ENCODE measurements at places on chromosomes 11 and 22.
A peak's percentile ranks its signal among the peaks of the same experiment; 100 is the strongest.

DNA sequence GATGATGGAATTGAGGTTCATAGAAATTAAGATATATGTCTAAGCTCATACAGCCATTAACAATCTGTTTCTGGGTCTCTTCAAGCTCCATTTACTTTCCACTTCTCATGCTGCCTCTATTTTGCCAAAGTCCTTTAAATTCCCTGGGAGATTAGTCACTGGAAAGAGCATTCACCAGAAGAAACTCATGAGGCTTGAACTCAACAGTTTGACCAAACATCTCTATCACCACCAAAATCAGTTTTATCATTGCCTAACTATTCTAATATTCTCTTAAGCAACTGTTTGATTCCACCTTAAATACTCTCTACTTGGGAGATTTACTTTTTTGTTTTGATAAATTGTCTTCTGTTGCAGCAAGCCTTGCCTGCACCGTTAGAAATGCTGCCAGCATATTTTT is 881.3 kb downstream of the KCNA4 start:
- no peaks in the 10 kb centered on the region for H3K27me3 ChIP-seq
- H3K27ac ChIP-seq = no peak overlapping the region
- no peaks in the 10 kb centered on the region for H3K36me3 ChIP-seq
- no peak for DNase-seq

GRCh38 chr22:46354176-46354992 is 18.9 kb downstream of the TRMU start:
- no peaks in the 10 kb centered on the region for H3K27me3 ChIP-seq
- no peak for DNase-seq
- no peak overlapping the region for H3K27ac ChIP-seq
- H3K4me3 ChIP-seq = no peak overlapping the region
- peaks cover 79% of the 10 kb centered on the region for H3K36me3 ChIP-seq
- H3K4me1 ChIP-seq = peaks cover 15% of the 10 kb centered on the region

GRCh38 chr11:26936109-26936508 is 57.8 kb upstream of the FIBIN start:
- H3K27me3 ChIP-seq = no peaks in the 10 kb centered on the region
- H3K36me3 ChIP-seq = no peaks in the 10 kb centered on the region
- H3K4me1 ChIP-seq = no peaks in the 10 kb centered on the region
- no peak overlapping the region for H3K27ac ChIP-seq
- H3K4me3 ChIP-seq = no peak overlapping the region
- no peak for DNase-seq

DNA sequence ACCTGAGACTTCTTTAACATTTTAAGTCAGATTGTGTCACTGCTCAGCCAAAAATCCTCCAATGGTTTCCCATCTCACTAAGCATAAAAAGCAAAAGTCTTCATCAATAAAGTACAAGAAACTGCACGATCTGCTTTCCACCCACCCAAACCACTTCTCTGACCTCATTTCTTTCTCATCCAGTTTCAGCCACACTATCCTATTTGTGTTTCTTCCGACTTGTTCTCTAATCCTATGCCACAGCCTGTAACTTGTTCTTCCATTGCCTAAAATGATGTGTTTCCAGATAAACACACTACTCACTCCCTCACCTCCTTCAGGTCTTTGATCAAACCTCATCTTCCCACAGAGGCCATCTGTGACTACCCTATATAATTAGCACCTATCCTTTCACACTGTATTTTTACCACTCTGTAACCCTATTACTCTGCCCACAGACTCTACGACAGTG is 28.4 kb downstream of the ARHGAP32 start:
- H3K27me3 ChIP-seq = no peaks in the 10 kb centered on the region
- H3K4me3 ChIP-seq = no peak overlapping the region
- DNase-seq = no peak
- H3K27ac ChIP-seq = no peak overlapping the region
- no peaks in the 10 kb centered on the region for H3K4me1 ChIP-seq

DNA sequence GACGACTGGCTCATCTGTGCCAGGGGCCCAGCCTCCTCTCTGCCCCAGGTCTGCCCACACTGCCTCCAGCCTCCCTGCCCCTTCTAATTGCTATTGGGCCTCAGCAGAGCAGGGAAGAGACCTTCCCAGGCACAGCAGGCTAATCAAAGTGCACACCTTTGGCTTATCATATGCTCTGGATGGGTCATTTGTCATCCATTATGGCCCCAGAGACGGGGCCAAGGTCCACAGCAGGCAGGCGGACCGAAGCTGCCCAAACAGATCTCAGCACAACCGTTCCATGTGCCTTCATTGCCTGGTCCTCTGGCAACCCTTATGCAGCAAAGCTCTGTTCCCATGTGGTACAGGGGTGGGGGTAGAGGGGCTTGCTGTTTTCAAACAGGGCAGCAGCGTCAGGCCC is 66.6 kb downstream of the TP53I11 start:
- no peak overlapping the region for H3K4me3 ChIP-seq
- no peak for DNase-seq
- H3K27me3 ChIP-seq = no peaks in the 10 kb centered on the region
- peaks cover 5% of the 10 kb centered on the region for H3K4me1 ChIP-seq
- H3K36me3 ChIP-seq = no peaks in the 10 kb centered on the region
- no peak overlapping the region for H3K27ac ChIP-seq

GRCh38 chr11:20159466-20160381 is 551 bp downstream of the DBX1 start:
- H3K4me3 ChIP-seq = no peak overlapping the region
- H3K4me1 ChIP-seq = peaks cover 41% of the 10 kb centered on the region
- no peak for DNase-seq
- H3K27ac ChIP-seq = no peak overlapping the region

DNA sequence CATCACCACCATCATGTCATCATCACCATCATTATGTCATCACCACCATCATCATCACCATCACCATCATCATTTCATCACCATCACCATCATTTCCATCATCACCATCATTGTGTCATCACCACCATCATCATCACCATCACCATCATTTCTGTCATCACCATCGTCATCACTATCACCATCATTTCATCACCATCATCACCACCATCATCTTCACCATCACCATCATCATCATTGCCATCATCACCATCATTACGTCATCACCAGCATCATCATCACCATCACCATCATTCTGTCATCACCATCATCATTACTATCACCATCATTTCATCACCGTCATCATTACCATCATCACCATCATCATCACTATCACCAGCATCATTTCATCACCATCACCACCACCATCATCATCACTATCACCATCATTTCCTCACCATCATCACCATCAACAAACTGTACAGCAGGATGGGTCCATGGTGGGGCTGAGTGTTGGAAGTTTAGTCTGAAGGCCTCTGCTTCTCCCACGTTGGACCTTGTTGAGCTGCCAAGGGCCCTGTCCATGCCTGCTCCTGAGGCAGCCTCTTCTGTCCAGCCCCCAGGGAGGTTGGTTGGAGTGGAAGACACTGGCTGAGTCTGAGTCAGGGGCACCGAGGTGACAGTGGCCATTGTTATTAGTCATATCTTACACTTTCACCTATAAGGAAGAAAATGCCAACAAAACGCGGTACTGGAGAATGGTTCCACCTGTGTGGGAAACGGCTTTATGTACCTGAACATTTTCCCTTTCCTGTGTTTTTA is 247.1 kb downstream of the TBC1D22A start:
- peaks cover 79% of the 10 kb centered on the region for H3K36me3 ChIP-seq
- H3K4me1 ChIP-seq = no peaks in the 10 kb centered on the region
- H3K27me3 ChIP-seq = no peaks in the 10 kb centered on the region
- H3K4me3 ChIP-seq = no peak overlapping the region

GRCh38 chr11:72609476-72609875 is 64.7 kb downstream of the PDE2A start:
- H3K27ac ChIP-seq = peak overlapping the region; percentile 67
- H3K27me3 ChIP-seq = no peaks in the 10 kb centered on the region
- H3K4me3 ChIP-seq = no peak overlapping the region
- peaks cover 49% of the 10 kb centered on the region for H3K4me1 ChIP-seq
- no peak for DNase-seq

- no peak overlapping the region for H3K4me3 ChIP-seq
- H3K36me3 ChIP-seq = no peaks in the 10 kb centered on the region
- H3K4me1 ChIP-seq = peaks cover 62% of the 10 kb centered on the region
- H3K27ac ChIP-seq = no peak overlapping the region
- no peaks in the 10 kb centered on the region for H3K27me3 ChIP-seq
- DNase-seq = no peak
These were observed 90.3 kb downstream of the RPL27A start for GRCh38 chr11:8772571-8773519.

- no peaks in the 10 kb centered on the region for H3K27me3 ChIP-seq
- no peak overlapping the region for H3K4me3 ChIP-seq
- no peaks in the 10 kb centered on the region for H3K36me3 ChIP-seq
- peaks cover 37% of the 10 kb centered on the region for H3K4me1 ChIP-seq
These were observed 92.0 kb downstream of the PRR5L start for GRCh38 chr11:36388071-36388470.

GRCh38 chr22:27574002-27574366 is 227.6 kb downstream of the MN1 start:
- H3K4me3 ChIP-seq = no peak overlapping the region
- H3K27me3 ChIP-seq = peaks cover 7% of the 10 kb centered on the region
- H3K4me1 ChIP-seq = no peaks in the 10 kb centered on the region
- H3K36me3 ChIP-seq = no peaks in the 10 kb centered on the region
- no peak overlapping the region for H3K27ac ChIP-seq
- DNase-seq = no peak

GRCh38 chr22:37400719-37401118 is 26.6 kb downstream of the ELFN2 start:
- no peak overlapping the region for H3K27ac ChIP-seq
- H3K4me1 ChIP-seq = no peaks in the 10 kb centered on the region
- H3K4me3 ChIP-seq = no peak overlapping the region
- H3K27me3 ChIP-seq = peaks cover 49% of the 10 kb centered on the region
- no peaks in the 10 kb centered on the region for H3K36me3 ChIP-seq

GRCh38 chr11:6402061-6402470 is 11.8 kb downstream of the SMPD1 start:
- peak overlapping the region; percentile 15 for H3K4me3 ChIP-seq
- H3K36me3 ChIP-seq = peaks cover 32% of the 10 kb centered on the region
- H3K27me3 ChIP-seq = no peaks in the 10 kb centered on the region
- peaks cover 46% of the 10 kb centered on the region for H3K4me1 ChIP-seq
- H3K27ac ChIP-seq = peak overlapping the region; percentile 43
- DNase-seq = no peak

DNA sequence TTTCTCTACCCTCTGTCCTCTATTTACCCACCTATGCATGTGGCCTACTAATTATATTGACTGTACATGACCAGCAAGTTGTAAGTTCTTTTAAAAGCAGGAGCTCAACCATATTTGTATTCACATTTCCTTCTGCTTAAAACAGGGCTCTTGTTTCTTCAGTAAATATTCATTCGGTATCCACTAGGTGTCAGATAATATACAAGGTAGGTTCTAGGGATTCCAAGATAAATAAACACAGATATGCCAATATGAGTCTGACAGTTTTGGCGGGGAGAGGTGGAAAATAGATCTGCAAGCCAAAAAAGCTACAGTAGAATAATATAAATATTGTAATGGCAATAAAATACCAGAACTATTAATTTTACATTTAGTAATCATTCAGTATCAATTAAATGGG is 15.3 kb upstream of the RAB30 start:
- no peak overlapping the region for H3K4me3 ChIP-seq
- H3K27me3 ChIP-seq = no peaks in the 10 kb centered on the region
- no peaks in the 10 kb centered on the region for H3K36me3 ChIP-seq
- no peak overlapping the region for H3K27ac ChIP-seq
- DNase-seq = no peak
- H3K4me1 ChIP-seq = no peaks in the 10 kb centered on the region

- H3K27ac ChIP-seq = no peak overlapping the region
- DNase-seq = no peak
- peaks cover 12% of the 10 kb centered on the region for H3K4me1 ChIP-seq
- H3K36me3 ChIP-seq = no peaks in the 10 kb centered on the region
- H3K27me3 ChIP-seq = no peaks in the 10 kb centered on the region
These were observed 14.0 kb upstream of the RELT start for GRCh38 chr11:73361953-73362776.

DNA sequence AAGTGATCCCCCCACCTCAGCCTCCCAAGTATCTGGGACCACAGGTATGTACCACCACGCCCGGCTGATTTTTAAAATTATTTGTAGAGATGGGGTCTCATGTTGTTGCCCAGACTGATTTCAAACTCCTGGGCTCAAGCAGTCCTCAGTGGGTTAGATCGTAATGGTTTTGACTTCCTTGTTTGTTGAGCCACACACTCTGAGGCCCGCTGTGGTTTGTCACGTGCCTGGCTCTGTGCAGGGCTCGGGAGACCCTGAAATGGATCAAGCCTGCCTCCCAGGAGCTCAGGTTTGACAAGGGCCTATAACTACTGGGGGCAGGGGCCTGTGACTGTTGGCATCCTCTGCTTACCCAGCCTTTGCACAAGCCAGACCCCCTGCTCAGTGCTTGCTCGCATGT is 68.1 kb downstream of the MPPED1 start:
- H3K4me3 ChIP-seq = no peak overlapping the region
- no peak overlapping the region for H3K27ac ChIP-seq
- H3K36me3 ChIP-seq = no peaks in the 10 kb centered on the region
- no peak for DNase-seq

DNA sequence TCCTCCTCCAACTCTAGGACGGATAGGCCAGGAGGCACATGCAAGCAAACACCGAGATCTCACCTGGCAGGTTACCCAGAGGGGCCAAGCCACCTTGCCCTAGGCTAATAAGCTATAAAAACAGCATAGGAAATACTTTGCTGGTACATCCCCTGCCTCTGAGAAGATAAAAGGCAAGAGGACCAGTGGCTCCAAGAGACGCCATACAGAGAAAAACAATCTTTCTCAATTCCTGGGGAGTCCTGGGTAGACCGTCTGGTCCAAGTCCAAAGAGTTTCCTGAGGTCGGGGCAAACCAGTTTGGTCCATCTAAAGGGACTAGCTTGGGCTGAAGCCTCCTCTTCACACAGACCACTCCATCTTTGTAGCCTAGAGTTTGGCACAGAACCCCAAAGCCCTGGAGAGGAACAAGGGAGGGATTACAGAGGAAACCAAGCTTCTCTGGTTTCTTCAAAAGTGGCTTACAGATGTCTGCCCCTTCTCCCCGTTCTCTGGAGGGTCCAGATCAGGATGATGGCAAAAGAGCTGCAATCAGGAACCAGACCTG is 40.4 kb downstream of the NUMA1 start:
- peak overlapping the region; percentile 29 for H3K27ac ChIP-seq
- peaks cover 9% of the 10 kb centered on the region for H3K36me3 ChIP-seq
- peak overlapping the region; percentile 88 for H3K4me3 ChIP-seq
- H3K27me3 ChIP-seq = no peaks in the 10 kb centered on the region
- peaks cover 59% of the 10 kb centered on the region for H3K4me1 ChIP-seq

- H3K27ac ChIP-seq = no peak overlapping the region
- no peak overlapping the region for H3K4me3 ChIP-seq
- peaks cover 42% of the 10 kb centered on the region for H3K4me1 ChIP-seq
These were observed 35.5 kb downstream of the RNF141 start for GRCh38 chr11:10505278-10506007.
